ENCODE measurements at places on chromosomes 5 and 9. TPM values are rescaled to one million over a fixed set of nuclear protein-coding genes. Genes with fewer than 3 reads are reported as not detected.

The PCDHGA3 gene
- 1.5 TPM for total RNA-seq

DNA sequence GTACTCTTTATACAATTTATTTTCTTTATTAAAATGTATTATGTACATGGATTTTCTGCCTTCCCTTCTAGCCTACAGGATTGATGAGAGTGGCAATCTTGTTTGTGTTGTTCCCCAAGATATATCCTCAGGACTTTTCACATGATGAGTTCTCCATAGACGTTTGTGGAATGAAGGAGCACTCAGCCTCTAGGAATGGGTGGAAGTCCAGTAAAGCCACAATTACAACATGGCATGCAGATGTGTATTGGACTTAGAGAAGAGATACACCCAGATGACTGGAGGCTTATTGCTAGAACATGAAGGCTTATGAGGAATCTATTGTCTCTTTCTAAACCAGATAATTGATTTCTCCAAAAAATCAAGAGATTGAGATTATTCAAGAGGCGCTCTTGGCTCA, 8.2 kb upstream of the DOCK2 start:
- peak; percentile 53 for DNase-seq

GRCh38 chr9:2718001-2718697, 839 bp downstream of the KCNV2 start:
- DNase-seq: no peak

DNA sequence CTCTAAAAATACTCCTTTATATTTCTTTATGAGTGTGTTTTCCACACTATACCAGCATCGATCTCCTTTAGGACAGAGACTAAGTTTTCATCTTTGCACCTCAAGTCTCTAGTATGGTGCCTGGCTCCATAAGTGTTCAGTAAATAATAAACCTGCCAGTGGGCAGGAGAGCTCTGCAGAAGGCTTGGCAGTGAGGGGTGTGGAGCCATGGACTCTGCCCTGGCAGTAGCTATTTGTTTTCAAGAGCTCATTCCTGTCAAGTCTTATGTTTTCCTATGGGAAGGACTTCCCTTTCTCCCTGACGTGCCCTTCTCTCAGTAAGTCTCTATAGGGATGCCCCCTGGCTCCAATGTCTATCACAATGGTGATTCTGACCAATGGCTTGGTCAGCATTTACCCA, 252.2 kb downstream of the PIK3R1 start:
- DNase-seq: no peak

- peak; percentile 75 for DNase-seq
Measured at GRCh38 chr5:56190497-56190896, 42.6 kb downstream of the ANKRD55 start.

DNA sequence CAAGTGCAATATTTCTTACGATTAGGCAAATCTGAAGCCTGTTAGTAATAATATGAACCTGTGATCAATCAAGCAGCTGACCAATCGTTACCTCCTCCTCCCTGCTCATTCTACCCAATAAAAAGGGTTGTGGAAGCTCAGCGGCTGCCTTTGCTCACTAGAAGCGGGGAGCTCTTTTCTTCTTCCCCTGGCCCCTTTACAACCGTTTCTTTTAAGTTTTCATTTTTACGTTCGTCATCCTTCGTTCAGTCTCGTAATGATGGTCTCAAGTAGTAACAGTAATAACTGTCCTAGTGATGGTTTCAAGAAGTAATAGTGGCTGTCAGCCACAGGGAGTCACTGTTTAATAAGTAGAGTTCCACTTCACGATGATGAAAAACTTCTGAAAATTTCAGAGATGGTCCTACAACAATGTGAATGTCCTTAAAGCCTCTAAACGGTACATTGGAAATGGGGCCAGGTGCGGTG, 6.2 kb downstream of the UGT3A2 start:
- no peak for DNase-seq

- DNase-seq: no peak
Measured at GRCh38 chr9:33459115-33459514, 11.7 kb upstream of the AQP3 start.

The GRIN1 gene
- total RNA-seq: not detected

DNA sequence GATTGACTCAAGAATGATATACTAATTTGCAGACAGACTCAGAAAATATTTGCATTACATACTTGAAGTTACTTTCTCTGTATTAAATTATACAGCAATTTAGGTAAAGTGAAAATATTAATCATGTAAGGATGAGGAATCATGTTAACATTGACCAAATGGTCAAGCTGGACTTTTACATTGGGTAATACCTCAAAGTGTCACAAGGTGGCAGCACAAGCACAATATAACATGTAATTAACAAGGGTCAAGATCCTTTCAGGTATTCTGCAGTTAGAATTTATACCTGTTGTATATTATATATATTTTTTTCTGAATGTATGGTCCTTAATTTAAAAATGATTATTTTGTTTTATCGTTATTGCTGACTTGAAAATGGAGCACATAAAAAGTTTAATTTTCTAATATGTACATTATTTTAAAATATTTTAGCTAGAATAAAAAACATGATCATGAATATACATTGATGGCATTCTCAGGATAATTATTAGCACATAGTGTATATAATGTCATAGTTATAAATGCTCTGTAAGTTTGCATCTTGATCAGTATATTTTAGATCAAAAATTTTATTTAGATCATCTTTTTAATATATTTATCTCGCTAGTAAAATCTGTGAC, 8.6 kb downstream of the HAPLN1 start:
- DNase-seq: peak; percentile 30

GRCh38 chr9:18595597-18595996, 121.6 kb downstream of the ADAMTSL1 start:
- DNase-seq: no peak

GRCh38 chr9:18555105-18555883, 81.3 kb downstream of the ADAMTSL1 start:
- no peak for DNase-seq

GRCh38 chr9:70600506-70600905, 186.0 kb upstream of the KLF9 start:
- DNase-seq: peak; percentile 84

DNA sequence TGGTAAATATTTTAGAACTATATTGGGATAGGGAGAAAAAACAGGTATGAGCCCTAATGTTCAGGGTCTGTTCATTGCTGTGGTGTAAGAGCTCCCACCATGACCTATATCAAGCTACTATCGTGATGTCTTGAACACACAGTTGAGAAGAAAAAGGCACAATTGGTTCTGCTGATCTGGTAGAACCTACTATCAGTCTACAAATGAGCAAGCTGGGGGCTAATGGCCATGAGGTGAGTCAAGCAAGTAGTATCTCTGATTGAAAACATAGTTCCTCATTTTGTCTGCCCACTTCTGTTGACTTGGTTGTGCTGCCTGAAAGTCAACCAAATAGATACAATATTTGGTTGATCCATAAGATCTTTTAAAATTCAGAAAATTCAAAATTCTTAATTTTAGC, 1026.3 kb downstream of the CDH12 start:
- no peak for DNase-seq

DNA sequence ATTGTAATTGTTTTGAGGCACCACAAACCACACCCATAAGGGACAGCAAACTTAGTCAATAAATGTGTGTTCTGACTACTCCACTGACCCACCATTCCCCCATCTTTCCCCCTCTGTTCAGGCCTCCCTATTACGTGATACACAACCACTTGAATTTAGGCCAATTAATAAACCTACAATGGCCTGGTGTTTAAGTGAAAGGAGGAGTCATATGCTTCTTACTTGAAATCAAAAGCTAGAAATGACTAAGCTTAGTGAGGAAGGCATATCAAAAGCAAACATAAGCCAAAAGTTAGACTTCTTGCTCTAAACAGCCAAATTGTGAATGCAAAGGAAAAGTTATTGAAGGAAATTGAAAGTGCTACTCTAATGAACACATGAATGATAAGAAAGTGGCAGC, 14.6 kb downstream of the ZBTB43 start:
- no peak for DNase-seq

- peak; percentile 94 for DNase-seq
Measured at GRCh38 chr9:16871336-16872151, 1.1 kb upstream of the BNC2 start.

DNA sequence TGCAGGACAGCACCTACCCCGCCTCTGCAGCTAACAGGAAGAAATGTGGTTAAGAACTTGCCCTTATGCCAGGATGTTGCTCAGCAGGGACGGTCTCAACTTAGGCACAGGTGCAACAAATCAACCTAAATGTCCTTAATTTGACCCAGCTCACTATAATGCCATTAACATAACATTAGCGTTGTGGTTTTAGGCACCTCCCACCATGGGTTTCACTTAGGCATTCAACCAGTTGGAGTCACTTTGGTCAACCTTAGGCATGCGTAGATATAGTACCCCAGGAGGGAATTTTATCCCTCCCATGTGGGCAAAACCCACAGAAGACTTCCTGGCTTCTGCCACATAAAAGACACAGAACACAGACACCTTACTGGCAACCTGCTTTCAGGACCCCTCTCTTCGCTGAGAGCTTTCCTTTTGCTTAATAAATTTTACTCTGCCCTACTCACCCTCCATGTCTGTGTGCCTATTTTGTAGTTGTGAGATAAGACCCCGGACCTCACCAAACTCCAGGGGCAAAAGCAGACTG, 8.7 kb upstream of the ERAP1 start:
- DNase-seq: no peak

The DMRT2 gene
- total RNA-seq: not detected

The GABRA1 gene
- not detected for total RNA-seq

GRCh38 chr9:68980341-68980914, 33.5 kb downstream of the PRKACG start:
- no peak for DNase-seq

The SHISAL2B gene
- not detected for total RNA-seq

DNA sequence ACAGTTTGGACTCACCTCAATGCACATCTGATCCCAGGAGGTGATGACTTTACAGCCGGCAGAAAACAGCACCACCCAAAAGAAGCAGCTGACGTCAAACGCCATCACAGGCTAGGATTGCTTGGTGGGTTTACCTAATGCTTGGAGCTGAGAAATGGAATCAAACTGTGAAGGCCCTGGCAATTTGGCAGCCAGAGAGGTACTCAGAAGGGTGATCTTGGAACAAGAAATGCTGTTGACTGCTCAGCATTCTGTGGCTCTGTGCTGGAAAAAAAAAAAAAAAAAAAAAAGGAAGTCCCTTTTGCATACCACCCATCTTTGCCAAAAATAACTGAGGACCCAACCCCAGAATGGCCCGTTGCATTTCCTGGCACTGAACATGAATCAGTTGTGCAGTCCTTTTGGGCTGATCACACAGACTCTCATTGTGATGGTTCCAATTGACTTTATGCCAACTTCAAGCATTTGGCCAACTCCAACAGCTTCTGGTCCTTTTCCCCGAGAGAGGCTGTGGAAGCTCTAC, at the start of gene CD180:
CD180 (minus strand) TSS at position 263 of the 523 bp plus-strand sequence; CDS start at position 105, 158 bp downstream.
- peak; percentile 36 for DNase-seq

- no peak for DNase-seq
Measured at GRCh38 chr9:13557746-13558145, 278.3 kb upstream of the MPDZ start.

DNA sequence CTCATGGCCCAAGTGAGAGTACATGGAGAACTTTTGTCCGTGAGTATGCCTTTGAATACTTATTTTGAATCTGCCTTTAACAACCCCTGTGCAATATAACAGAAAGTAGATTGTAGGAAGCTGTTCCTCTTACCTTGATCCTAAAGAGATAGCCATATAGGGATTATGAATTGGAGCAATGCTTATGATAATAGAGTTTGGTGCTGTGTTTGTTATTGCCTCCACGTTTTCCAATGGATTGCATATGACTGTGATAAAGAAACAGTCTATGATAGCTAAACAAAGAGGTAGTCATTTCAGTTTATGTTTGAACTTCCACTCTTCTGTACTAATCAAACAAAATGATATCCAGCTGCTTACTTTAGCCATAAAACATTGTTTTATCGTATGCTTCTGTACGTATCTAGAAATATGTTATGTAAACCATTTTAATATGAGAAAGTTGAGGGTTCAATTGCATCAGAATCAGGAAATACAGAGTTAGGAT, 199.6 kb upstream of the RGMB start:
- no peak for DNase-seq

DNA sequence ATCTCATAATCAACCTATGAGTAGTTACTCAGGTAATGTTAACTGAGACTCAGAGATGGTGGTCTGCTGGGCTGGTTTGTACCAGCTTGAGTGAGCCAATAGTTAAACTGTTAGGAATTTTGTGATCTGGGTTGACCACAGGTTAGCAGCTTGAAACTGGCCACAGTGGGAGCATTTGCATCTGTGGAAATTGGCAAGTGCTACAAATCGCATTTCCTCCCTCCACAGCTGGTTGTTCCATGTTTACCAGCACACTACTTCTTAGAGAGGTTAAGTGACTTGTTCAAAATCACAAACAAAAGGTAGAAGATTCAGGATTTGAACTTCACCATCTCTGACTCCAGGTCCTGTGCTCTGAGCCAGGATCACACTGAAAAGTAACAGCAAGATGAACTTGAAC, 446.9 kb upstream of the CLINT1 start:
- DNase-seq: no peak

The PCDHGB7 gene
- total RNA-seq: 13.6 TPM

GRCh38 chr9:98104445-98104881, 14.6 kb downstream of the TRIM14 start:
- no peak for DNase-seq

The GFPT2 gene
- 26.7 TPM for total RNA-seq

- peak; percentile 25 for DNase-seq
Measured at GRCh38 chr5:100430268-100431195, 104.6 kb upstream of the FAM174A start.

DNA sequence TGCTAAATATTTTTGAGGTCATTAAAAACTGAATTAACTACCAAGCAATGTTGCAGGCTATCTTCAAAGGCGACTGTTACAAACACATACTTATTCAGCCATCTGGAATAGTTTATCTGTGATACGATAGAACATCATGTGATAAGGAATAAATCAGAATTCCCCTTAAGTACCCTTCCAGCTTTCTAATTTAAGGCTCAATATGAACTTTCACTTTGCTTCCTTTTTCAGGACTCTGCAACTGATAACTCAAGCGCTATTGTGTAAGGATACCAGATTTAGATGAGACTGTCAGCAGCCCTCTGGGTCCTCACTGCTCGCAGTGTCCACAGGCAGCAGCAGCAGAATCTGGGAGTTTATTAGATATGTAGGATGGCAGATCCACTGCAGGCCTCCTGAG, 416.3 kb downstream of the SPATA31D1 start:
- peak; percentile 6 for DNase-seq

DNA sequence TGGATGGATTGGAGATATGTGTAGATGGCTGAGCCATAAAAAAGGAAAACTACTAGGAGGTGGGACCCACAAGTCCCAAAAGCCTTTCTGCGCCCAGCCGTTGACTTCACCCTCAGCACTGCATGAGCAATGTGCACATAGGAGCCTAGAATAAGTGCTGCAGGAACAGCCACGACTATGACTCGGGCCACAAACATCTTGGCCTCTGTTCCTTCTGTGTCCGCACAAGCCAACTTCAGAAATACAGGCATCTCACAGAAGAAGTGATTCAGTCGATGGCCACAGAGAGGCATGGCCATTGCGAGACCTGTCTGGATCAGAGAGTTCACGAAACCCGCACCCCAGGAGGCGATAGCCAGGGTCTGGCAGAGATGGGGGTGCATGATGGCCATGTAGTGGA, 587 bp downstream of the OR2Y1 start:
- DNase-seq: peak; percentile 54
